ENCODE measurements at places on chromosomes 1 and 21.

DNA sequence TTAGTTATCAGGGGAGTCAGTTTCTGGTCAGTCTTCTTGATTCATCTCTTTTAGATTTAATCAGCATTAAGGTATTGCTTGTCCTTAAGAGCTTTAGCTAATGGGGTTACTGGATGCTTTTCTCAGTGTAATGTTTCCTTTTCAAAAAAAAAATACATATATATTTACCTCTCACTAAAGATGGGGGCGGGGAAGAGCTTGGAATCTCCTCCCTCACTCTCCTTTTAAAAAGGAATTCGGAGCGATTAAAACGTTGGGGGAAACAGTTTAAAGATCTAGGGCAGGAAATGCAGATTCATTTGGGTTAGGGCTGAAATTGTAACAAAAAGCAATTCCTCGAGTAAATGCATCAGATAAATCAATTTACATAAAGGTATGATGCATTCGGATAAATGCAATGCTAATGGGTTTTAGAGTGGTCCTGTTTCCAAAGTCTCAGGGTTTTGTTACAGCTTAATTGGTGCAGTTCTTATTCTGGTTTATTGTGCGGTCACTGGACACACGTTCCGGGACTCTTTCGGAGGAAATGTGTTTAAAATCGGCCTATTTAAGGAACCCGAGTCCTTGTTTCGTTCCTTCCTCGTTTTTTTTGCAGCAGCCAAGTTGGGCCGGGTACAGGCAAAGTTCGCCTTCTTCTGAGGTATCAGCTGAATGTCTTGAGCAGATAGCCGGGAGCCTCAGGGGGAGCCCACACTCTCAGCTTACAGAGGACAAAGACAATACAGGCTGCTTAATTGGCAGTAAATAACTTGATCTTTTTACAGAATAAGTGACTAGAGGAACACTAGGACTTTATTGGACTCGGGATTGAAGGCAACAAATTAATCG is 1.6 kb downstream of the LMO4 start:
- no peak for DNase-seq

- DNase-seq, result no peak
Measured at GRCh38 chr21:44267655-44268142, 6.0 kb upstream of the DNMT3L start.

GRCh38 chr1:248622570-248623001 is 12.3 kb downstream of the OR2T11 start:
- DNase-seq, result peak; percentile 15

- no peak for DNase-seq
Measured at GRCh38 chr1:178541829-178542553, 29.1 kb downstream of the TEX35 start.

DNA sequence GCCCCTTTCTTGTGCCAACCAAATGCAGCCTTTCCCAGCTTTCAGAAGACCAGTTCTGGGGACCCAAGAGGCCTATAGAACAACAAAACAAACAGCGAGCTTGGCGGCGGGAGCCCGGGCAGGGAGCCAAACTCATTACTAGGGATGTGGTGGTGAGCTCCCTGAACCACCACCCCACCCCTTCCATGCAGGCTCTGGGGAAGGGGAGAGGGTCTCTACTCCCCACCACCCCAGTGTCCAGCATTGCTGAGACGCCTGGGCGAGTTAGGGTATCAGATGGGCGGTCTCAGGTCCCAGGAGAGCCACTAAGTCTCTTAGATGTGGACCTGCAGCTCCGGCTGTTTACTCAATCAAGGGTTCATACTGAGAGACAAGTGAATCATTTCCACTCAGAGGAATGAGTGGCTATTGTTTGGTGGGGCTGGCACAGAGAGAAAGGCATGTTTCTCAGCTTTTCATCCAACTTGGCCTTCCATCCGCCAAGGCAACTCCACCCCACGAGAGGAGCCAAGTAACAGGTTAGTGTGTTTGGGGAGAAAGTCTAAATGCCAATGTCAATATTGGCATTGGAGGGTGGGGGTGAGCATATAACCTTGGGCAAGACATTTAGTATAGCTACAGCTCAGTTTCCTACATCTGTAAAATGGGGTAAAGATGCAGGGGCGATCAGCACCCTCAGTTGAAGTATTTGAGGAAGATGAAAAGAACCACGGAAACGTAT is 40.9 kb downstream of the PLXNA2 start:
- DNase-seq, result peak; percentile 60

- peak; percentile 65 for DNase-seq
Measured at GRCh38 chr1:42931108-42931539, 27.5 kb downstream of the SLC2A1 start.

GRCh38 chr21:38346286-38346685 is 89.5 kb downstream of the KCNJ15 start:
- no peak for DNase-seq

GRCh38 chr1:34176830-34177603 is at the start of gene C1orf94:
Gene C1orf94, plus strand, starts transcription at chr1:34176907. Its CDS starts 883 bp downstream, at chr1:34177790.
- peak; percentile 29 for DNase-seq

DNA sequence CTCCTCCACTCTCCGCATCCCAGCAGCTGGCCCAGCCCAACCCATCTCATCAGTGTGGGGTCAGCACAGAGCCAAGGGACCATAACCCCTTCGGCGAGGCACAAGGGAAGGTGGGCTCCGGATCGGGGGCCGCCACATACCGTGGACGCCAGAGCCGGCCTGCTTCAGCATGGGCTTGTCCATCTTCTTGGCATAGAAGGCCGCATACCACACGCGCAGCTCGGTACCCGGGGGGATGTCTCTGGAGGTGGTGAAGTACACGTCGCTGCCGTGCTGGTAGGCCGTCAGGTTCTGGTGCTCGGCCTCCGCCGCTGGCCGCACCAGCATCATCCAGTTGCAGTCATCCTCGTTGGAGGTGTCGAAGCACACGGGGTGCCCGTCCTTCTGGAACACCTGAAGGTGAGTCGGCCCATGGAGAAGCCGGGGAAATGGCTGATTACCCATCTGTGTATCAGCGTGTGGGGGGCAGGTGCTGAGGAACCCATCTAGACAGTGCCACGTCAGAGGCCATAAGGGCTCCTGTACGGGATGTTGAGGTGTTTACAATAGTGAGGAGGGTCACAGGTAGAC is 24.6 kb downstream of the PRDM15 start:
- DNase-seq, result no peak

GRCh38 chr1:88813471-88813870 is 77.9 kb downstream of the GTF2B start:
- no peak for DNase-seq

DNA sequence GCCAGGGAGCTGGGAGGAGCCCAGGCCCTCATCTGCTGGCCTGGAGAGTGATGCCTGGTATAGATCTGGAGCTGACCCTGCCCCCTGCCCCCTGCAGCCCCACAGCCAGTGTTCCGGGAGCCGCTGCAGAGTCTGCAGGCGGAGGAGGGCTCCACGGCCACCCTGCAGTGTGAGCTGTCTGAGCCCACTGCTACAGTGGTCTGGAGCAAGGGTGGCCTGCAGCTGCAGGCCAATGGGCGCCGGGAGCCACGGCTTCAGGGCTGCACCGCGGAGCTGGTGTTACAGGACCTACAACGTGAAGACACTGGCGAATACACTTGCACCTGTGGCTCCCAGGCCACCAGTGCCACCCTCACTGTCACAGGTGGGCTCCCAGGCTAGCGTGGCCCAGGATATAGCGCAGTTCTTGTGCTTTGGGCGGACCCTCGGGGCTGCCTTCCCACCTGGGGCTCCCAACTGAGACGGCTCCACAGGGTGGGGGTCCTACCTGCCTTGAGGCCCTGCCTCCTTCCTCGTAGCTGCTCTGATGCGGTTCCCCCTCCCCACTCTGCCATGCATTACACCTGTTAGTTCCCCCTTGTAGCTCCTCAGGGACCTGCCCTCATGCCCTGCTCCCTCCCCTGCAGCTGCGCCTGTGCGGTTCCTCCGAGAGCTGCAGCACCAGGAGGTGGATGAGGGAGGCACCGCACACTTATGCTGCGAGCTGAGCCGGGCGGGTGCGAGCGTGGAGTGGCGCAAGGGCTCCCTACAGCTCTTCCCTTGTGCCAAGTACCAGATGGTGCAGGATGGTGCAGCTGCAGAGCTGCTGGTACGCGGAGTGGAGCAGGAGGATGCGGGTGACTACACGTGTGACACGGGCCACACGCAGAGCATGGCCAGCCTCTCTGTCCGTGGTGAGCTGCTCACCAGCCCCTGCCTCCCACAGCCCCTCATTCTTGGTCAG is 98.7 kb downstream of the OBSCN start:
- no peak for DNase-seq

- DNase-seq, result peak; percentile 100
Measured at GRCh38 chr1:26772687-26773086, 15.1 kb upstream of the PIGV start.

DNA sequence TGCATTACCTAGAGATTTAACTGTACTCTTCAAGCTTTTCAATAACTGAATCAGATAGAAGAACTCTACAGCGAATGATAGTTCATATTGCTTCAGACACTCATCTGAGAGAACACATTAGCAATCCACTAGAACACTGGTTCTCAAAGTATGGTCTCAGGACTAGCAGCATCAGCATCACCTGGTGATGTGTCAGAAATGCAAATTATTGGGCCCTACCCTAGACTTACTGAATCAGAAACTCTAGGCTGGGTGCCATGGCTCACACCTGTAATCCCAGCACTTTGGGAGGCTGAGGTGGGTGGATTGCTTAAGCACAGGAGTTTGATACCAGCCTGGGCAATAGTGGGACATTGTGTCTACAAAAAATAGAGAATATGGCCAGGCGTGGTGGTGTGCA is 24.9 kb upstream of the GLIS1 start:
- no peak for DNase-seq

GRCh38 chr1:159799446-159799985 is 2.6 kb upstream of the FCRL6 start:
- DNase-seq, result no peak

DNA sequence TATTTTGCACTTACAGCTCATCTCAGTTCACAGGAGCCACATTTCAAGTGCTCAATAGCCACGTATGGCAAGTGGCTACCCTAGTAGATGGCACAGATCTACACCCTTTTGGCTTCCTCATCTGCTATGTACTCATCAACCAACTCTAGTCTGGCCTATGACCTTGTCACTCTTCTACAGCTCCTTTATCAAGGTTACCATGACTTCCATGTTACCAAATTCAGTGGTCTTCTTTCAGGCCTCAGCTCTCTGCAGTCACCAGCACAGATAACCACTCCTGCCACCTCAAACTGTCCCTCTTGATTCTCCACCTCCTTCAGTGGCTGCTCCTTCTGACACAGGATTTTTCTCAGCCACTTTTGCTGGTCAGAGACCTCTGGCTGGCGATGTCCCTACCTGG is 11.7 kb upstream of the USP48 start:
- no peak for DNase-seq

- DNase-seq, result no peak
Measured at GRCh38 chr1:208525417-208525816, 281.2 kb upstream of the PLXNA2 start.

Measured in fibroblast of skin of scalp (primary cell).